Right renal cortex interstitium (tissue), 3 donors: ENCODE measurements at places on chromosomes 12 and 14.

DNA sequence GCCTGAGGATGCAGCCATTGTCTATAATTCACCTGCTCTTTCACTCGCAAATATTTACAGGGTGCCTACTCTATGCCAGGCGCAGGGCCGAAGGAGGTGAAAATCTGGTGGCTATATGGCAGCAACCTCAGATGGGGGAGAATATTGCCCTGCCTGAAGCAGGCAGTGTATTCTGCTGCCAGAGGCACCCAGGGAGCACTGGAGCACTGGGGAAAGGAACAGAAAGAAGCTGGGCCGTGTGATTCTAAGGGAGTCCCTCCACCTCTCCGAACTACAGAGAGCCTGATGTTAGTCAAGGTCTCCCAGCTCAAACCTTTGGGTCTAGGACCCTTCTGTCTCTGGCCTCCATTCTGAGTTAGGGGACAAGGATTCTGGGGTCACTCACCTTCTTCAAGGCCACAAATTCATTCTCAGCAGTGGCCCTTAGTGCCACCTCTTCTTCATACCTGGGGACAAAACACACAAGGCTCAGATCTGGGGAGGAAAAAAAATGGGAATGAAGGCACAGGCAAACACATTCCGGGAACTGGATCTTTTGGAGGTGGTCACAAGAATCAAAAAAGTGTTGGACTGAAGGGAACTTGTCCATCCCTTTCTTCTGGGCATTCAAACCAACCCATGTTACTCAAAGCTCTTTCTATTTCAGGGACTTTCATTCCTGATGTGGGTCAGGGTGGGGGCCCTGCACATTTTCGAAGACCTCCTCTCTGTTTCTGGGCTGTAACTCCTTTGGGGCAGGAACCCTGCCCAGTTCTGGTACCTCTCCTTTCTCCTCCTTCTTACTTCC is 19.3 kb upstream of the KRT86 start:
- DNase-seq: no peak

- peak; percentile 47 for DNase-seq
These were observed 158.0 kb downstream of the KCNA5 start for GRCh38 chr12:5201554-5202218.

- DNase-seq: no peak
These were observed 39.3 kb downstream of the PITPNM2 start for GRCh38 chr12:123111498-123112165.

GRCh38 chr12:131810726-131811125 is 17.5 kb upstream of the MMP17 start:
- no peak for DNase-seq

- DNase-seq: no peak
These were observed 106.4 kb downstream of the SLC25A47 start for GRCh38 chr14:100429537-100429936.

DNA sequence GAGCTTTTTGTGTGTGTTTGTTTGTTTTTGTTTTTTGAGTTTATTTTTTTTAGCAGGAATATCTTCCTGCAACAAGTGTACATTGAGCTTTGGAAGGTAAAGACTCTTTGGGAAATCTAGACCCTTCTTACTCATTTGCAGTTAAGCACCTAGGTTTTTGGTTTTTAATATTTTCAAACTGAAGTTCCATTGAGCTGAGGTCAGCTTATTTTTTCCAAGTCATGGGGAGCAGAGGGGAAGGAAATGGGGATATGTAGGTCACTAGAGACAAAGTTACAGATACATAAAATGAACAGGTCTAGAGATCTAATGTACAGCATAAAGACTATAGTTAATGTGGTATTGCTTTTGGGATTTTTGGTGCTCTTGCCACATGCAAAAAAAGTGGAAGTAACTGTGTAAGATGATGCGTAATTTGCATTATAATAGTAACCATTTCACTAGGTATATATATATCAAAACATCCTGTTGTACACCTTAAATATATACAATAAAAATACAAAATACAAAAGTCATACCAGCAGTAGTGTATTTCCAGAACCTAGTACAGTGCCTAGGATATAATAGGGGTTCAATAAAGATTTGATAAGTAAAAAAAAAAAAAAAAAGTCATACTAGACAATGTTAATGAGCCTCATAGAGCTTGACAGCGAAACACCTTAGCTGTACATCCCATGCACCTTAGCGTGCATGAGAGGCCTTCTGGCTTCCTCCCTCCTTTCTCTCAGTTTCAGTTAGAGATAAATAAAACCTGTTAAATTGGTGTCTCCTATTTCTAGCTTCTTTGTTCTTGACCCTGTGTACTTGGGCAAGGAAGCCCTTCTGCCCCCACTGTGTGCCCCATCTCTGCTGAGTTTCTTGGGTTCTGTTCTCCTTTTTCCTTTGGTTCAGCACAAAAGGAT is 22.7 kb downstream of the CGRRF1 start:
- DNase-seq: no peak

DNA sequence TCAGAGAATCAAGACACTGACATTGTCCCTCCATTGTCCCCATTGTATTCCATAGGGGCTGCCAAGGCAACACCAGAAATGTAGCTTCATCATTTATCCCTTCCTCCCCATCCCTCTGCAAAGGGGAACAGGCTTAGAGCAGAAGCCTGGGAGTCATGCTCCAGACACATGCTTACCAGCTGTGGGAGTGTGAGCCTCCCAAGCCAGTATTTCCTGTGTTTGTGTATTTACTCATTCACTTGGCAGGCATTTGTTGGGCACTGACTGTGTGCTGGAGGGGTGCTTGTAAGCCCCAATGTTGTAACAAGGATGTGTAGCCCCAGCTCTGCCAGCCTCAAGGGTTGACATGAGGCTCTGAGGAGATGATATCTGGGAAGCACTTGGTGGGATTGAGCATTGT is 46.0 kb upstream of the TCL1A start:
- DNase-seq: no peak

DNA sequence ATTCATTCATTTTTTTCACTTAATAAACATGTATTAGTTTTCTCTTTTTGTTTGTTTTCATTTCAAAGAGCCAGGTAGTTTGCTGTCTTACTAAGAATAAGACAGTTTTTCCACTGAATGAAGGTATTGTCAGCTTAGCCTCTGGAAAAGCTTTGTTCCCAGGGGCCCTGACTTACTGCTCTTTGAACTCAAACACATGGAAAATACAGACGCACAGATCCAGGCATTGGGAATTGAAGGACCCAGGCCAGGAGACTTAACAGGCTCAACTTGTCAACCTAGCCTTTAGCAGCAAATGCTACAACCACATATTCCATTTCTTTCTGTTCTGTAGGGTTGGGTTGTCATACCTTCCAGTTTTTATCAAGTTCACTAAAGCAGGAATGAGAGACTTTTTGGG is 38.5 kb upstream of the SLCO1C1 start:
- DNase-seq: no peak

DNA sequence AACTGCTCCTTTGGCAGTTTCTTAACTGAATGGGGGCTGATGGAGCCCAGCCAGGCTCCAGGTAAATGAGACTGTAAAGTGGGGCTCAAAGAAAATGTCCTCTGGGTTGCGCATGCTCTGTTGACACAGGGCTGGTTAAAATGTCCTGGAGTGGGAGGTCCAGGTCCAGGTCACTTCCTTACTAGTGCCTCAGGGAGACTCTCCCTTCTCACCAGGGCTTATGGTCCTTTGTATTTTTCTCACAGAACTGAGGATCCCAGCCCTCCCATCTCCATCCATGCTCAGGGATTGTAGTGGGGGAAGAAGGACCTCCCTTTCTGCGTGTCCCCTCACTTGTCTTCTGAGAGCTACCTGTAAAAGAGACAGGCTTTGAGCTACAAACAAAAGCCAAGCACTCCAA is 77.5 kb downstream of the SSPN start:
- DNase-seq: no peak

- no peak for DNase-seq
These were observed 9.6 kb downstream of the ZDHHC22 start for GRCh38 chr14:77131871-77132486.

DNA sequence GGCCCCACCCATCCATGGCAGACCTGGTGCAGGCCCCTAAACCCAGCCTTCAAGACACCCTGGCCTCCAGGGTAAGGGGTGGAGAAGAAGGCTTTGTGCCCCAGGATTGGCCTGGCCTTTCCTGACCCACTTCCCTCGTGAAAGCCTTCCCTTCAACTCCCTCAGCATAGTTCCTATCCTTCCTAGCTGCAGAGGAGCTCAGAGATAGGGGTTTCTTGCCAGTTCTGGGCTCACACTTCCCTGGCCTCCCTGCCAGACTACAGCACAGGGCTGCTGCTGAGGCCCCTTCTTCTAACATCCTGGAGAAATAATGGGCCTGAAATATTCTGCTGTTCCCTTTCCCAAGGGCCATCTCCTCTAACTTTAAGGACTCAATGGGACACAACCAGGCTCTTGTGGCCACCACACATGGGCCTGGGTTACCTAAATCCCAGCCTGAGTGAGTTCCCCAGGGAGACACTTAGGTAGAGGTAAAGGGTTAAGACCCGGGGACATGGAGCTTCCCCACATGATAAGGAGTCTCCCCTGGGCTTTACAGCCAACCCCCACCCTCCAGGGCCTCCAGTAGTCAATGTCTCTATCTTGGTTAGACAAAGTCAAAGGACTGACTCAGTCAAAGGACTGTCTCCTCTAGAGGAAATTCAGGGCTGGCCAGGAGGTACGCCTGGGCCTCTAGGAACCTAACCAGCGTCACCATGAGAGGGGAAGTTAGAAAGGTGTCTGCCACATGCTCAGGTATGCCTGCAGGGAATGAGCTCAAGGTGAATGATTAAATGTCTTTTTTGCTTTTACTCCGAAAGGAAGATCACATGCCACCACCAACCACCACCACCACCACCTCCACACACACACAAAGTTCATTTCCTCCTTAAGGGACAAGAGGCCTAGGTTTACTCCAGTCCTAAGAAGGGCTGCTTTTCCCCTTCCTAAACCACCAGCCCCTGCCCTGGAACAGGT is 7.1 kb downstream of the ZFP36L1 start:
- DNase-seq: no peak

- no peak for DNase-seq
These were observed 343.7 kb downstream of the CACNA1C start for GRCh38 chr12:2396448-2396871.

DNA sequence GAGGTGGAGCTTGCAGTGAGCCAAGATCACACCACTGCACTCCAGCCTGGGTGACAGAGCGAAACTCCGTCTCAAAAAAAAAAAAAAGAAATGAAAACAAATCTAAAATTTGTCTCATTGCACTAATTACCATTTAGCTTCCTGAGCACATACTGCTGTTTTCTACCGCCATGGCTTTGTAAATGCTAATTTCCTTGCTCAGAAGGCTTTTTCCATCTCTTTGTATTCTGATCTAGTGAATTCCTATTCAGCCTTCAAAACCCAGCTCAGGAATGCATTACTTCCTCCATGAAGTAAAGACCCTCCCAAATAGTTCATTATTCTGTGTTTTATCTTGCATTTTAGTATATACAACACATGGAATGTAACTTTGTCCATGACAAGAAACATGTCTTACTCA is 33.6 kb downstream of the CEP83 start:
- DNase-seq: no peak

DNA sequence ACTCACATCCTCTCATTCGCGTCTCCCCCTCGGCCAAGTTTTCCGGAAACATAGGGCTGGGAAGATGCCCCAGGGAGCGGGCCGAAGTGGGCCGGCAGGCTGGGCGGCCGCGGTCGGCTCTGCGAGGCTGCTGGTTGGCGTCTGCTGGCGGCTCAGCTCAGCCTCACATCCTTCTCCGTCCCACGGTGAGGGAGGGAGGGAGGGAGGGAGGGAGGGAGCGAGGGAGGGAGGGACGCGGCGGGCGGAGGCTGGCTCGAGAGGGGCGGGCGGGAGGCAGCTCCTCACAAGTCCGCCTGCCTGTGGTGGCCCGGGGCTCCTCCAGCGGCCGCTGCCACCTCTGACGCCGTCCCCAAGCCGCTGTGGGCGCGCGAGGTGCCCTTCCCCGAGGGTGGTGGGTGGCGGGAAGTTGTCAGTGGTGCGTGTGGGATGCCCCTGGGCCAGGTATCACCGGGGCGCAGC is 93.8 kb downstream of the RFLNA start:
- no peak for DNase-seq

DNA sequence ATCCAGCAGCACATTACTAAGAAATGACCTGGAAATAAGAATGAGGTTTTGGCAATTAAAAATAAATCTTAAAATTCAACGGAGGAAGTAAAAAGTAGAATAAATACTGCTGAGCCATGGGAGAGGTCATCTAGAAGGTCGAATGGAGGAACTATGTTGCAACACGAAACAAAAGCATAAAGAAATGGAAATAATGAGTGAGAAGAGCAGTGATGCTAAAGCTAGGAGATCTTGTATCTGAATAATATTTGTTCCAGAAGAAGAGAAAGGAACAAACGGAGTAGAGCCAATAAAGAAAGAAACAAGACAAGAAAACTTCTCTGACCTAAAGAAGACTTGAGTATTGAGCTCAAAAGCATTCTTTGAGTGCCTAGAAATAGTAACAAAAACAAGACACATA is 6.6 kb upstream of the KRT7 start:
- DNase-seq: no peak

GRCh38 chr12:55942577-55943136 is 11.7 kb downstream of the DGKA start:
- DNase-seq: no peak

DNA sequence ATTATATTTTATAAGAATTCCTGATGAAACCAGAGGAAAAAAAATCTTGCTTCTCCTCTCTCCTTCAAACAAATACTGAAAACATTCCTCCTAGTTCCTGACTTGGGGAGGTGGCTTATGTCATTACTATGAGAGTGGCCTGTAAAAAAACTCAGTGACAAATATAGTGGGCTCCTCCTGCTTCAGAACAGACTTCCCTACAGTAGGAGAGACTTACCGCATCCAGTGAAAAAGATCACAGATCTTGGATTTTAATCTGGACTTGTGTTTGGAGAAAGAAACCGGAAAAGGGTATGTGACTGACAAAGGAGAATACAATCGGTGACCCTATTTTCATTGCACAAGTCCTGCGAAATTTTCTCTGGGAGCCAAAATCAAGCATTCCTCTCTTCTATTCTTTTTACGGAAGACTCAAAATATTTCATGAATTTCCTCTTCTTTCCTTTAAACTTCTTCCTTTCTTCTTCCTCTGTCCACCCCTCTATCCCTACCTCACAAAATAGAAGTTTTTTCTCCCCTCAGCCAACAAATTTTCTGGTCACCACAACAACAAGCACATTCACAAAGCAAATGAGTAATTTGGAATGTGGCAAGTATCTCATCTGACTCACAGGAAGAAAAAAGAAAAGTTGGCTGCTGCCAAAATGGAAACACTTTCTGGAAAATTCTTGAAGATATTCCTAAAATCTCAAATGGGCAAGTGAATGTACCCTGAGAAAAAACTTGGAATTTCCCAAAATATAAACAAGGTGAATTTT is 185.1 kb upstream of the CDKN3 start:
- no peak for DNase-seq

- DNase-seq: no peak
These were observed 28.0 kb downstream of the RCOR1 start for GRCh38 chr14:102620413-102620812.

DNA sequence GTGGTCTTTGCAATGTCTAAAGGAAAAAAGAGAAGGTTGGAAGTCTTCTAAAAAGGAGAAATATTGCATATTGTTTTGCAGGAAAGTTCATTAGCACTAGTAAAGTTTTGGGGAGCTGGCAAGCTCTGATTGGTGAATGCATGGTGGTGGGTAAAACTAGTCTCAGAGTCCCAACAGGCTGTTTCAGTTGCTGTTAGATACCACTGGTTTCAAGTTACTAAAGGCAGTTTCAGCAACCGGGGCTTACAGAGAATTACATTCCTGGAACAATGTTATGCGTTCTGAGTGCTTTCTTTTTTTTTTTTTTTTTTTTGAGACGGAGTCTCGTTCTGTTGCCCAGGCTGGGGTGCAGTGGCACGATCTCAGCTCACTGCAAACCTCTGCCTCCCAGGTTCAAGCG is 208.2 kb downstream of the EPS8 start:
- no peak for DNase-seq
